ENCODE measurements at places on chromosomes 1 and 21. TPM values are rescaled to one million over a fixed set of nuclear protein-coding genes. Genes with fewer than 3 reads are reported as not detected.

CD160 gene
- not detected for total RNA-seq

PRAMEF15 gene
- total RNA-seq: not detected

CLCA1 gene
- not detected for total RNA-seq

RGS7 gene
- not detected for total RNA-seq

SF3B4 gene
- 22.8 TPM for total RNA-seq

PKLR gene
- total RNA-seq: not detected

MED8 gene
- total RNA-seq: 16.5 TPM

MAP10 gene
- 2.8 TPM for total RNA-seq

GUCA2A gene
- total RNA-seq: not detected

PTPRC gene
- 7.2 TPM for total RNA-seq

B3GALT2 gene
- 78.4 TPM for total RNA-seq

KMO gene
- 0.56 TPM for total RNA-seq

RABGAP1L gene
- 53.6 TPM for total RNA-seq

BLACAT1 gene
- not detected for total RNA-seq

PGLYRP4 gene
- total RNA-seq: not detected

CLCA2 gene
- total RNA-seq: not detected

DENND2C gene
- total RNA-seq: 2.6 TPM

AADACL4 gene
- total RNA-seq: not detected

A3GALT2 gene
- total RNA-seq: not detected

C8B gene
- not detected for total RNA-seq

ANKRD65 gene
- total RNA-seq: 1.8 TPM

LRRIQ3 gene
- 0.43 TPM for total RNA-seq

VHLL gene
- not detected for total RNA-seq

LINGO4 gene
- 0.78 TPM for total RNA-seq

LCE2C gene
- not detected for total RNA-seq

SGIP1 gene
- total RNA-seq: 3.6 TPM

CACHD1 gene
- 4.2 TPM for total RNA-seq

ADAMTSL4 gene
- 64.4 TPM for total RNA-seq

UTS2 gene
- total RNA-seq: not detected

MSTO1 gene
- 9.7 TPM for total RNA-seq

ZBTB17 gene
- total RNA-seq: 21.2 TPM

CDC42BPA gene
- 40.5 TPM for total RNA-seq

LIN28A gene
- not detected for total RNA-seq

GSTM5 gene
- 2.6 TPM for total RNA-seq

S100A7A gene
- not detected for total RNA-seq
